ENCODE measurements at places on chromosomes 5 and 9.

- DNase-seq, result no peak
Measured at GRCh38 chr9:98329281-98329680, 73.8 kb upstream of the TBC1D2 start.

DNA sequence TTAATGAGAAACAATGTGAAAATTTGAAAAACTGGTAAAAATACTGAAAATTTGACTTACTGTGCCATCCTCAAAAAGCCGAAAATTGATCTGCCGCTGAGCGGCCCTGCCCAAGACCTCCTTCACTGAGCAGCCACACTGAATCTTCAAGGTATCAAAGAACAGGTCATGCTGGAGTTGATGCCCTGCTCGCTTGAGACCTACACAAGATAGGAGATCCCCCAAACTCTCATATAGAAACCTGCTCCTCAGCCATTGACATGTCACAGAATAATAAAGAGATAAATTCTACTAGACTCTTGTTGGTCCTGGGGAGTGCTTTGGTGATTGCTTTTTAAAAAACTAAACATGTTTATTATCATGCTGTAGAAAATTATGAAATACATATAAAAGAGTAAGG is 52.7 kb downstream of the GLDC start:
- DNase-seq, result no peak

DNA sequence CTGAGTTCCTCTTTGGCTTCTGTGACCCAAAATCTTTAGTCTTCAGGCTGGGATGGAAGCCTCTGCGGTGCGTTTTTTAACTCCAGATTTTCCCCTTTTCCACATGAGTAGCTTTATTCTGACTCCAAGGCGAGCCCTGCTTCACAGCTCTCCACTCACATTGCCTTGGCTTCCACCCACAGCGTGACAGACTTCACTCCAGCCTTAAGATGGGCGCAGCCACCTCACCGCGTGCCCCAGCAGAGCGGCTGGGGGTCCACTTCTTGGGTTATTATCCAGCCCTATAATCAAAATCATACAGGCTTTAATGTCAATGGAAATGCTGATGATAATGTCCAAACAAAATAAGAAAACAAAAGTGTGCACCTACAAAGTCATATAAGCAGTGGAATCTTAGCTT is 1.2 kb downstream of the EXOC3 start:
- no peak for DNase-seq

DNA sequence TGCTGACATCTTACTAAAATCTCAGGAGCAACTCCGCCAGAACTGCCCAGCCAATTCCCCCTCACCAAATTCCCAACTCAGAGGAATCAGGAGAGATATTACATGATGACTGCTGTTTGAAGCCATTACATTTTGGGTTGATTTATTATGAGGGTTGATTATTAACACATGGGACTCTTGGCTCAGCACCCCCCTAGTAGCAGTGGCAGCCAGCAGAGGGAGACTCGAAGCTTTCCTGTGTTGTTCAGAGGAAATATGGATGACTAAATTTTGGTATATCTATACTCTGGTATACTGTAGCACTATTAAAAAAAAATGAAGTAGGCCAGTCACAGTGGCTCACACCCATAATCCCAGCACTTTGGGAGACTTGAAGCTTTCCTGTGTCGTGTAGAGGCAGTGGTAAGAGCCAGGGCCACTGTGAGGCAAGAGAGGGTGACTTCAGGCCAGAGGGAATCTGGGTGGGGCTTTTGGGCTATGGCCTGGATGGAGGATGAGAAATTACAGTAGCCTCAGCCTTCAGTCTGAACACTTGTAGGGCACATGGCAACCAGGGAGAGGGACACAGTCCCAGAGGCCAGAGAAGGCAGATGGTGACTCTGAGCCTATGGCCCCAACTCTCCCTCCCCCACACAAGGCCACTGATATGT is 111.4 kb downstream of the LHX2 start:
- no peak for DNase-seq

- DNase-seq, result no peak
Measured at GRCh38 chr5:163489055-163489744, 16.2 kb upstream of the MAT2B start.

DNA sequence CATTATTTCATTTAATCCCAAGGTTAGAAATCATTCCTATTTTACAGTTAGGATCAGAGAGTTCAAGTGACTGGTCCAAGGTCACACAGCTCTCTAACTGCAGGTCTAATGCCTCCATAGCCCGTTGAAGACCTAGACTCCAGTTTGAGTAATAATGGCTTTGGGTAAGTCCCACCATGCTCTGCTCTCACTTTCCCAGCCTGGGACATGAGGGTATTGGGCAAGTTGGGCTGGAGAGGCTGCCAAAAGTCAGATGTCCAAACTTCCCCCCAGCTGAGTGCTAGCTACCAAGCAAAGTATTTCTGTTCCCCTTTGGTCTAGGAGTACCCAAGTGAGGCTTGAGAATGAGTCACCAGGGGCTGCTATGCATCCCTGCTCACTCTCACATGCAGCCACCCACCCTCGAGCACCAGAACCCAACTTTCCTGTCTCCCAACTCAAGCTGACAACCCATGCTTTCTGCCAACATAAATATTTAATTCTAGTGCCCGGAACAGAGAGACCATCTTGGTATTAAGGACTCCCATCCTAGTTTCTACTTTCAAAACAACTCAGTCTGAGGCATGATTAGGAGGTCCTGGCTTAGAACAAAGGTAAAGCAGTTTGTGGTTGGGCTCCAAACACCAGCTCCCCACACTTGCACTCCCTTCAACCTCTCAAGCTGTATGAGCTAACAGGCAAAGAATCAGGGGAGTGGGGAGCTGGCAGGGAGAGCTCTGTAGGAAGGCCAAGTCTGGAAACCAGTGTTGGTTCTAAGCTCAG is 236.5 kb upstream of the TRIM32 start:
- DNase-seq, result no peak

DNA sequence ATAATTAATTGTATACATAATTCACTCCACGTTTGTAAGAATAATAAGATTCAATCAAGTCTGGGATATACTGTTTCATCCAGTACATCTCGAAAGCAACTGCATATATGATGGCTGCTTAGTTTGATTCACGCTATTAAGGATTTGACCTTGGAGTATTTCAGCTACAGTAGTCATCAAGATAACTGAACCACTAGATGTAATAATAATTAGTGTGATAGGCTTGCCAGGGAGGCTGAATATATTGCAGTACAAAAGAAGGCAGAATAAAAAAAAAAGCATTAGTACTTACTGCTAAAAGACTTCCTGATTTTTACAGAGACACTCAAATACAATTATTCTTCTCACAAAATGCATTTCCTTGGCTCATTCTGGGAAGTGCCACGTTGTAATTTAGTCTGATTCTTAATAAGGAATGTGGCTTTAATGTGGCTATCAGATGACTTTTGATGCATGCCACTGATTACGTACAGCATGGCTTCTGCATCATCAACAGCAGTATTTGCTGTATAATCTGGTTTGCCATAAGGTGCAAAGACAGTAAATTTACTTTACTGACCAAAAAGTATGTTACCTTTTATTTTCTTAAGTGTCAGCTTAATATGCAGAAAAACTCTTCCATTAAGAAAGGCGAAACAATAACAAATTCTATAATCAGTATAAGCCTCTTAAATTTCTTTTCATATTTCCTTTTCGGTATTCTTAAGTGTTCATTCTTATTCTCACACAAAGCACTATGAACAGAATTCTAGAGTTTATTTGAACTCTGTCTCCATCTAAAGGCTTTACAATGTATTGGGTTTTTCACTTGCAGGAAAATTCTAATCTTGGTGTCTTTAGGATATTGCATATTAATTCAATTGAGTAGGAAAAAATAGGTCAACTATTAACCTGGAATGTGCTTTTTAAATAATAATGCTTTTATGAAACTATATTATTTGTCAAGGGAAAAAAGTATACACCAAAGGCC is 166.4 kb downstream of the SLF1 start:
- DNase-seq, result no peak

DNA sequence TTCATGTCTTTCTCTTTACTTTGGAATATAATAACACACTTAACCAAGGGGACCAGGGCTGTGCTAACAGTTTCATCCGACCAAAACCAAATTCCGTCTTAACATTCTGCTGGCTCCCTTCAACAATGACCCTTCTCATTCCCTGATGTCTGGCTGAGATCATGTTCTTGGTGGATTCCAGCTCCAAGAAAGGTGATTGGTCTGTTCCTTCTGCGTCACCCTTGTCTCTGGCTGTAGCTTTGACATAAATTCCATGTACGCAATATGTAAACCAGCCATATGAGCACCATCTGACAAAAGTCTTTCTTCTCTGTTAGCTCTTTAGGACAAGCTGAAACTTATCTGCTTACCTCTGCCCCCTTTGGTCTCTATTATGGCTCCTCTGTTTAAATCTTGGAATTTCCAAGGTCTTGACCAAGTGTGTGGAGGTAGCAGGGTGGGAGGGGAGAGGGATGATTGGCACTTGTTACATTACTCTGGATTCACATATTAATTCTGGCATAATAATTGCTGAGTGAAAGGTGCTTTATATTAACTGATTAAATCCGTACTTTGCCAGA is 45.7 kb upstream of the HSD17B4 start:
- no peak for DNase-seq

DNA sequence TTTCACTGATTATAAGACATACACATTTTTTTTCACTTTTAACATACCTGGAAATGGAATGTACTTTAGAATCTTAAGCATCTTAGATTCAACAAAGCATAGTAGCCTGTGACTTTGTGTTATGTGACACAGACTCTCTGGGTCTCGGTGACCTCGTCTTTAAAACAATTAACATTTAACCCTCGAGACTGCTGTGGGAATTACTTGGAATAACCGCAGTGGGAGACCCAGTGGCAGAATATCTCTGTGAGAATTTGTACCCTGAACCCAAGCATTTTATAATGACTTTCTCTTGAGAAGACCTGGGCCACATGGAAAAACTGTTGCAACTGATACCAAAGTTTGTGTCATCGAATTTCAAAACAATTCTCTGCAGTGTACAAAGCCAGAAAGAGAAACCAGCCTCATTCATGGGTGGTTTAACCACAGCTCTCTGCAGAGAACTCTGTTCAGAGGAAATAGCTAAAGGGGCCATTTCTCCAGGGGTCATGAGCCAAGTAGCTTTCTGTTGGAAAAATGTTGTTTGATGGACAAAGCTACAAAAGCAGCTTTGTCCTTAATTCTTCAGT is 10.0 kb upstream of the RETREG1 start:
- no peak for DNase-seq

GRCh38 chr9:129962889-129963703 is 79.9 kb downstream of the FNBP1 start:
- no peak for DNase-seq

Measured in D721Med (cell line).